Mesenteric fat pad (tissue), 1 donor: ENCODE measurements at places on chromosomes 2 and 18. TPM values are rescaled to one million over a fixed set of nuclear protein-coding genes. Genes with fewer than 3 reads are reported as not detected.

- DNase-seq, result no peak
Measured at GRCh38 chr2:113278742-113279139, at the start of gene PAX8. TSS of gene PAX8 (minus strand) at chr2:113278921. CDS start at chr2:113278394, 527 bp downstream.

Gene POTEC
- not detected for total RNA-seq

- no peak for DNase-seq
Measured at GRCh38 chr2:234161932-234162331, 111.4 kb downstream of the SPP2 start.

- no peak for DNase-seq
Measured at GRCh38 chr18:74831571-74832250, 234.0 kb downstream of the ZNF407 start.

Gene MDH1B
- 0.19 TPM for total RNA-seq

DNA sequence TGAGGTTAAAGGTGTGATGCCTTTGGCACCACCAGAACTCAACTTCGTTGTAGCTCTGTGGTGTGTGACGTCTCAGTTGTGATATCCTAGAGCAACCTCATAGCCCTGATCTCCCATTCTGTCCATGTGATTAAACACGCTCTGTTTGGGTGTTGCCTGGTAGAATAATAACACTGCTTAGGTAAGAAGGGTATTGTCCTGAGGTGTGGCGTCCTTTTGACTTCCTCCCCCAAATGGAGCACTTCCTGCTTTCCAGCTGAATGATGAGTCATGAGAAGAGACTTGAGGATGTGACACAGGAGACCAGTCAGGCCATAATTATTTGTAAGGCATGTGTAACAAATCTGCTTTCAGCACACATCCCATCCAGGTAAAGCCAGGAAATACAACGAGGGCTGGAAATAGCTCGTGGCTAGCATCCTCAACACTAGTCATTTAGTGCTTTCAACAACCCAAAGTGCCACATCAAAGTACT, 100.7 kb downstream of the RAPGEF4 start:
- no peak for DNase-seq

DNA sequence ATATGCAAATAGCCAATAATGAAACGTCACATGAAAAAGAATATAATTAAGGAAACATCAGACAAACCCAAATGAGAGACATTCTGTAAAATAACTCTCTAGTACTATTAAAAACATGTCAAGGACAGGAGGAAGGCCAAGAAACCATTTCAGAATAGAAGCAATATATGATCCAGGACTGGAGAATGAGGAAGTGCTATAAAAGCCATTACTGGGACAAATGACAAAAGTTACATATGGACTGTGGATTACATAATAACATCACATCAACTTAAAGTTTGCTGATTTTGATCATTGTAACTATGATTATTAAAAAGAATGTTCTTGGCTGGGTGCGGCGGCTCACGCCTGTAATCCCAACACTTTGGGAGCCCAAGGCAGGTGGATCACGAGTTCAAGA, 81.3 kb downstream of the CRACDL start:
- DNase-seq, result no peak

DNA sequence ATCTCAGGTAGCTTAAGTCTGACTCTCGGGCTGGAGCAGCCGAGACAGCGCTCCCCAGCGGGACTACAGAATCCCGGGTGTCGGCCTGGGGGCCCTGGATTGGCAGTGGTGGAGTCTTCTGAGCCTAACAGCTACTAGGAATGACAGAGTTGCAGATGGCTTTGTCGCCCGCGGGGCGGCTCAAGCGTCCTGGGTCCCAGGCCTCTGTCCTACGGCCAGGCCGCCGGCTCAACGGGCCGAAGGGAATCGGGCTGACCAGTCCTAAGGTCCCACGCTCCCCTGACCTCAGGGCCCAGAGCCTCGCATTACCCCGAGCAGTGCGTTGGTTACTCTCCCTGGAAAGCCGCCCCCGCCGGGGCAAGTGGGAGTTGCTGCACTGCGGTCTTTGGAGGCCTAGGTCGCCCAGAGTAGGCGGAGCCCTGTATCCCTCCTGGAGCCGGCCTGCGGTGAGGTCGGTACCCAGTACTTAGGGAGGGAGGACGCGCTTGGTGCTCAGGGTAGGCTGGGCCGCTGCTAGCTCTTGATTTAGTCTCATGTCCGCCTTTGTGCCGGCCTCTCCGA, 8.8 kb downstream of the SIX2 start:
- no peak for DNase-seq

Gene ST8SIA3
- total RNA-seq, result not detected

Gene MTLN
- total RNA-seq, result 52.8 TPM

GRCh38 chr2:85288244-85288725, 39.5 kb downstream of the TGOLN2 start:
- DNase-seq, result no peak

DNA sequence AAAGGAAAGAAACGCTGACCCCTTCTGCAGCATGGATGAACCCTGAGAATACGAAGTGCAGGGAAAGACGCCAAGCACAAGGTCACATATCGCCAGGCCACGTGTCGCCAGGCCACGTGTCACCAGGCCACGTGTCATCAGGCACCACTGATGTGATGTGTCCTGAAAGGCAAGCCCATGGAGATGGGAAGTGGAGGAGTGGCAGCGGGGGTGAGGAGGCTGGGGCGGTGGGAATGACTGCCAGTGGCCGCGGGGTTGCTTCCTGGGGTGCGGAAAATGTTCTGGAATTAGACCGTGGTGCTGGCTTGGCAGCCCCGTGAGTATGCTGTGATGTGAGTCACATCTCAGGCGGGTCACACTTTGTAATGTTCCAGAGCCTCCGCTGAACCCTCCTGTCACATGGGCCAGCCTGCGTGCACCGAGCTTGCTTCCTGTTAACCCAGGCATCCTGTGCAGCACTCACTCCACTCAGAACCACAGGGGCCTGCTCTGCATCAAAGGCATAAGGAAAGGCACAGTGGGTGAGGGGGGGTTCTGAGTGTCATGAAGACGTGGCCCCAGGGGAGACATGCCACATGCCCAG, 39.0 kb downstream of the SLC66A2 start:
- DNase-seq, result peak; percentile 60

DNA sequence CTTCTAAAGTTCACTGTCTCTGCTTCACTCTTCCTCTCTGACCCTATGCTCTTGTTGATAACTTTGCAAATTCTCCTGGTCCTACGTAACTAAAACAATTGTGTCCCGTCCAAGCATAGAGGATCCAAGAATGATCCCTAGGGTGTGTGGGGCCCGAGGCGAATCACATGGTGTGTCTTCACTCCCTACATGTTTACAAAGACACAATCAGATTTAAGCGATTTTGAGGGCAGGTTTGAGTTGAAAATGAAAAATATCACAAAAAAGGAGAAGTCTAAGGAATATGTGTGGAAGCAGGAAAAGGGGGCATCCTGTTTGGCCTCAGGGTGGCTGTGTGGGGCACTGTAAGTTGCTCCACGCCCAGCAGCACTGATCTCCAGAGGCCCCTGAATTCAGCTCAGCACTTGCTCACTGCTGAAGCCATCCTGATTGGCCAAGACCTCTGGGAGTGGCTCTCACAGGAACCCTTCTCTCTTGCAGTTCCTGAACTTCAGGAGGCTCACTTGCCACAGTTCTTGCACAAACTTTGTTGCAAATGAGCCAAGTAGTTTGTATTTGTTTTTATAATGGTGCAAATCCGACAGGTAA, 363.6 kb downstream of the ZNF521 start:
- DNase-seq, result no peak

GRCh38 chr2:167942366-167943081, 304.9 kb downstream of the STK39 start:
- no peak for DNase-seq

Gene SCG2
- 0.19 TPM for total RNA-seq

GRCh38 chr2:176461098-176461808, 192.0 kb downstream of the MTX2 start:
- no peak for DNase-seq

DNA sequence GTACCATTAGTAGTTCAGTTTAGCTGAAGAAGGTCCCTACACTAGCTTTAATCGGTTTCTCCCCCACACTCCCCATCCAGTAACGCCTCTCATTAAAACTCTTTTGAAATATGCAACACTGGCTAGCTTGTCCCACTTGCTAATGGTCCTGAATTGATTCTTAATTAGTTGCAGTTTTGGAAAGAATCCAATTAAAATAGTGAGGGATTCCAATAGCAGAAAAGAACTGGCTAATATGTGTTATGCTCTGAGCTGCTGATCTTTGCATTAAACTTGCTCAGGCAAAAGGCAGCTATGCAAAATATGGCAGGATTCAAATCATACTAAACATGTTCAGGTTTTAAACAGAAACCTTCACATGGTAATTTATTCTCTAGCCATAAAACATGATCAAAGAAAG, 252.5 kb upstream of the HNRNPA3 start:
- DNase-seq, result no peak

Gene CCBE1
- 2.3 TPM for total RNA-seq

DNA sequence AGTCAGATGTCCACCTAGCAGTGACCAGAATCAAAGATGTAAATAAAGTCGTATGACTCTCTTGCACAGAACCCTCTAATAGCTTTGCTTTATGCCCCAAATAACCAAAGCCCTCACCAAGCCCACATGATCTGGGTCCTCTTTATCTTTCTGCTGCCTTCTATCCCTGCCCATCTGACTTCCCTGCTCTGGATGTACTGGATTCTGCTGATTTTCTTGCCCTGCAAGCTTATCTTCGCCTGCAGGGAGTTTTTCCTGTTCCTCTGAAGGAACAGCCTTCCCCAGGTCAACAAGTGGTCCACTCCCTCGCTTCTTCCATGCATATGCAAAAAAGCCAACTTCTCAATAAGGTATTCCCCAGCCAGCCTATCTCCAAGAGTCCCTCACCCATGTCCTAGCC, 18.7 kb downstream of the IL36B start:
- DNase-seq, result no peak

Gene TTR
- not detected for total RNA-seq

DNA sequence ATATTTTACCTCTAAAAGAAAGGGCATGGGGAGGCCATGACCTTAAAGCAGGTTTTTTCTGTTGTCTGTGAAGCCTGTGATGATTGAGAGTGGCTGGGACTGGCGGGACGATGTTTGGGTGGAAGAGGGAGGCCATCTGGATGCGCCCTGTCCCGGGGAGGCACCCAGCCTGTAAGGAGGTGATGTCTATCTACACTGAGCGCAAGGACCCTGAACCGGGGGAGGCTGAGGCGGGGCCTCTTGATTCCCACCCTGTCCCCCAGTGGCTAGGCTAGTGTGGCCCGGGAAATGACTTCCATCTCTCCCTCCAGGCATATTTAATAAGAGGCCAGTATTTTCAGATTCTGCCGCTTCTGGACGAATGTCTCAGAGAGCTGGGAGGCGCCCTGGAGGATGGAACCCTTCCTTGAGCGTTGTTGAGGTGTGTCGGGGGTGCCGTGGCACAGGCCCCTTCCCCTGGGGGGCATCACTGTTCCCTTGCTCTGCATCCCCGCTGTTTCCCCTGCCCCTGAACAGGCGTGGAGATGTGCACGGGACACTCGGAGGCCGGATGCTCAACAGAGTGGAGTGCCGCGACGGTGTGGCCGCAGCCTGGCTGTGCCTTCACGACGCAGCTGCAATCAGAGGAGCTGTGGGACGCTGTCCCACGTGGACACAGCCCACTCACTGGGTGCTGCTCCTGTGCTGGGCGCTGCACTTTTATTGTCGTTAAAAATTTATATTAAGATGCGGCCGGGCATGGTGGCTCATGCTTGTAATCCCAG, 185.4 kb downstream of the LDLRAD4 start:
- DNase-seq, result no peak

- no peak for DNase-seq
Measured at GRCh38 chr2:70396612-70397011, 94.7 kb upstream of the FAM136A start.

DNA sequence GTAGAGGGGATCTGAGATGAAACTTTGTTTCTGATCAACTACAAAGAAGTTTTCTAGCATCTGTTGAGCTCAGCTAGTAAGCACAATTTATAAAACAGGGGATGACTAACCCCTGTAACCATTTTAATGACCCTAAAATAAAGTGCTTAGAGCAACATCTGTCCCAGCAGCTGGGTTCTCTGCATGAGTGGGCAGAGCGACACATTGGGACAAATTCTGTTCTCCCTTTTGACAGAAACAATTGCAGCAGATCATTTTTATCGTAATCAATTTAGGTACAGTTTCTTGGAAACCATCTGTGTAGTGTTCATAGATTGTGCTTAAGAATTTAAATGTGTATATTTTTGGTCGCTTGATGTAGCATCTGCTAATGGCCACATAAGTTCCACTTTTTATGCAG, 678.0 kb downstream of the RNF144A start:
- no peak for DNase-seq

Gene ELOA2
- total RNA-seq, result not detected

GRCh38 chr18:51664236-51664635, 466.8 kb upstream of the MEX3C start:
- DNase-seq, result no peak

Gene BBS5
- 10.3 TPM for total RNA-seq

GRCh38 chr2:17309741-17310339, 208.4 kb downstream of the RAD51AP2 start:
- no peak for DNase-seq

Gene TOGARAM2
- total RNA-seq, result 0.39 TPM

Gene VAPA
- total RNA-seq, result 182 TPM

- no peak for DNase-seq
Measured at GRCh38 chr2:64574871-64575270, 50.7 kb downstream of the AFTPH start.

DNA sequence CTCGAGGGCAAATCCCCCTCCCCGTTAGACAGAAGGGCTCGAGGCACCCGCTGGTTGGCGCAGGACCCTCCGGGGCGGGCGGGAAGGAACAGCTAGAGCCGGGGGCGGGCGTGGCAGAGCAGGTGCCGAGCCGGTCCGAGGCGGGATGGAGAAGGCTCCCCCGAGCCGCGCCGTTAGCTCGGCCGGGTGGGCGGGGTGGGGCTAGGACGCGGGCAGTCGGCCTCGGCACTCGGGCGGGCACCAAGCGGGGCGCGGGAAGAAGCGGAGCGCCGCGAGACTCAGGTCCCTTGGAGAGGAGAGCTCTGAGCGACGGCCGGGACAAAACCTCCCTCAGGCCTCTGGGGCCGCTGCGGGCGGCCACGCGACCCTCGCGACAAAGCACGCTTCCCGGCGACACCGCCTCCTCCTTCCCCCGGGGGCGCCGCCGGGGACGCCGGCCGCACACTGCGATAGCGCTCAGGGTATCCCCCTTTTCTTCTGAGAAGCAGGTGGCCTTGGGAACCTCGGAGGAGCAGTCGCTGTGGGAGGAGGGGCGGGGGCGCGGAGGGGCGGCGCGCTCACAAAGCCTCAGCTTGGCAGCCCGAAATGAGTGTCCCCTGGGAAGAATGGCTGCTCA, 721 bp downstream of the FHOD3 start:
- no peak for DNase-seq

DNA sequence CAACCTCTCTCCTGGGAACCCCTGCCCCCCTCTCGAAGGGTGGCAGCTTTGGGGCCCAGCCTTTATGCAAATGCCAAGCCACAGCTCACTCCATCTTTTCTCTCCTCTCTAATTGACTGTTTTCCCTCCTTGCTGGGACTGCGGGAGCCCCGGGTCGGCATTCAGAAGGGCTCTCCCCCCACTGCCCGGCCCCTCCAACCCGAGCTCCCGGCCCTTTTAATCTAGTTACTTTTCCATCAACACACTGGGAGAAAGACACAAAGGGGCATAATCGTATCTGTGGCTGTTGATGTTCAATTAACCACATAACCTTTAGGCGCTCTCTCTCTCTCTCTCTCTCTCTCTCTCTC, 95.4 kb downstream of the INHBB start:
- DNase-seq, result no peak
